Right atrium auricular region (tissue), 2 donors: ENCODE measurements at places on chromosomes 11 and 22. TPM values are rescaled to one million over a fixed set of nuclear protein-coding genes. Genes with fewer than 3 reads are reported as not detected.

DNA sequence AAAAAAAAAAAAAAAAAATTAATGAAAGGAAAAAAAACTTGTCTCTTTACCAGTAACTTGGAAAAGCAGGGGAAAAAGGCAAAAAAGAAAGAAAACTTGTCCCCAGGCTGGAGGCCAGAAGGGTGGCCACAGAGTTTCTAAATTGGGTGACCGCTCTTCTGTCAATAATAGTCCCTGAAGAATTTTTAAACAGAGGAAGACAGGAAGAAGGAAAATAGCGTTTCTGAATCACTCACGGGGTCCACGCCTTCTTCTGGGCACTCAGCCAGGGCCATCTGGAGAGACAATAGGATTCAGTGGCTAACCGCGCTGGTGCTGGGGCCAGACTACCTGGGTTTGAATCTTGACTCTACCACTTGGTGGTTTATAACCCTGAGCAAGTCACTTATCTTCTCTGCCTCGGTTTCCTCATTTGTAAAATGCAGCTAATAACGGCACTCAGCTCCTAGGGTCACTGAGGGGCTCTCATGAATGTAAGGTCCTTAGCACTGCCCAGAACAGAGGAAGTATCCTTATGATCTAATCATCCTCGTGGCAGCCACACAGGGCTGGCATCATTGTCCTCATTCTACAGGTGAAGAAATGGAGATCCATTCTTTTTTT lies 7.0 kb downstream of the C11orf86 start:
- peak; percentile 88 for DNase-seq
- peaks cover 19% of the 10 kb centered on the region for H3K4me1 ChIP-seq
- no peak overlapping the region for H3K4me3 ChIP-seq
- H3K36me3 ChIP-seq = no peaks in the 10 kb centered on the region
- H3K27ac ChIP-seq = no peak overlapping the region

GRCh38 chr11:38130976-38131375 lies 1532.9 kb upstream of the RAG2 start:
- H3K27ac ChIP-seq = no peak overlapping the region
- no peaks in the 10 kb centered on the region for H3K36me3 ChIP-seq
- DNase-seq = no peak
- no peak overlapping the region for H3K4me3 ChIP-seq
- H3K27me3 ChIP-seq = no peaks in the 10 kb centered on the region
- H3K4me1 ChIP-seq = no peaks in the 10 kb centered on the region

- no peaks in the 10 kb centered on the region for H3K27me3 ChIP-seq
- H3K4me3 ChIP-seq = no peak overlapping the region
- H3K4me1 ChIP-seq = peaks cover 97% of the 10 kb centered on the region
Measured at GRCh38 chr11:12219757-12220156, 109.4 kb downstream of the MICAL2 start.

Gene FSHB
- total RNA-seq = not detected

Gene LARGE2
- 0.51 TPM for total RNA-seq

DNA sequence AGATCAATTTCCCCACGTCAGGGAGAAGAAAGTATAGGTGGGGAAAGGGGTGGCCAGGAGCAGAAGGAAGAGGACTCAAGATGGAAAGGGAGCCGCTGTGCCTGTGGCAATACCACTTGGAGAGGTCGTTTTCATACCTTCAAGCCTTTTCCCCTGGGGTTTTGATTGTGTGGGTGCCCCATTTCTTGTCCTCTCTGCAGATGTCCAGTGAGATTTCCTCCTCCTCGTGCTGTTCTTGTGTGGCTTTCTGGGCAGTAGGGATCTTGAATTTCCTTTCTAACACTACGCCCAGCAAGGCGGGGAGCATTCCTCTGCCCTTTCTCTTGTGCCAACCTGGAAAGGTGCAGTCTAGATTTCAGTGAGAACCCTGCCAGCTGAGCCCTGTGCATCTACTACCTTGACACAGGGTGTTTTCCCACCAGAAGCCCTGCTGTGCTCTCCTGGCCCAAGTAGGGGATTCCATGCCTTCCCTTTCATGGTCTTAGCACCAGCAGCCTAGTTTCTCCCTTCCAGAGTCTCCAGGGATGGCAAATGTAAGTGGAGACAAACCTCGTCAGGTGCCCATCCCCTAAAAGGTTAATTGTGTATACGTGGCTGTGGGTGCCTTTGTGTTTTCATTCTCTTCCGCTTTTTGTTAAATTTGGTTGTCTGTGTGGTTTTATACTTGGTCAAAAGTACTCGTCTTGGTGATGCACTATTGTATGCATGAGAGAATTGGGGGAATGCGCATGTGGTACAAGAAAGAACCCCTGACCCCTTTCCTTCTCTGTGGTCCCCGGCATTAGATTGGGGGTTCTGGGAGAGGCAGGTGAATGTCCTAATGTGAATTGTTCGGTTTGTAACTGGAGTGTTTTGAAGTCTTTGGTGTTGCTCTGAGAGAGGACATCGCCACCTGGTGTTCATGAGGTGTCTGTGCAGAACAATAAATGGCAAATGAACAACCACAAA lies 71.4 kb upstream of the MPEG1 start:
- H3K27ac ChIP-seq = no peak overlapping the region
- no peaks in the 10 kb centered on the region for H3K27me3 ChIP-seq
- H3K36me3 ChIP-seq = no peaks in the 10 kb centered on the region

DNA sequence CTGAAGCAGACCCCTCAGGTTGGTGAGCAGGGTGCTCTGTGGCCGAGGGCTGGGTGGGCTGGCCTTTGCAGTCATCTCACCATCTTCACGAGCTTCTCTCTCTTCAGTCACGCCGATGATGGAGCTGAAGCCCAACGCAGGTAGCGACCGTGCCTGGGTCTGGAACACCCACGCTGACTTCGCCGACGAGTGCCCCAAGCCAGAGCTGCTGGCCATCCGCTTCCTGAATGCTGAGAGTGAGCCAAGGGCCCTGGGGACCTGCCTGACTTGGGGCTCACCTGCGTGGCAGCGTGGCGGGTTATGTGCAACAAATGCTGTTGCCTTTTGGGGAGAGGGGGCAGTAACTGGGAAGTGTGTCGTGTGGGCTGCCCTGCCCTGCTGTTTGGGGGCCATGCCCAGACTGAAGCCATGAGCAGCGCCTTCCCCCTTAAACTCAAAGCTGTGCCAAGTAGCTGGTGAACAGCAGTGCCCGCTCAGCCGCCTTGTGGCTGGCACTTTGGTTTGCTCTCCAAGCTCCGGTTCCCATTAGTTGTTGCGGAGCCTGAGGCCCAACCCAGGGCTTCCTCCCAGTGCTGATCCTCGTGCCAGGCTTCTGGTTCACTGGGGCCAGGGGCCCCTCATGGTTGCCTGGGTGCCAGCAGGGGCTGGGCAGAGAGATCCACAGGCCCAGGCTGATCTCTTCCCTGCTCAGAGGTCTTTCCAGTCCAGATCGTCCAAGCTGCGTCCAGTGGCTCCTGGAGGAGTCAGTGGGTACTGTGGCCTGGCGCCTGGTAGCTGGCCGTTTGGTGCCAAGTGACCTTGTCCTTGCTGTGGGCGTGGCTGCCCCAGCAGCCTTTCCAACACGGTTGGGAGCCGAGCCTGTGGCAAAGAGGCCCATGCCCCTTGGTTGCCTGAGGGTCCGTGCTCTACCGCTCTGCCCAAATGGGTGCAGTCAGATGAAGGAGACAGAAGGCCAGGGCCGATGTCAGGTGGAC lies 6.1 kb upstream of the ZDHHC8 start:
- H3K27me3 ChIP-seq = no peaks in the 10 kb centered on the region
- no peaks in the 10 kb centered on the region for H3K4me1 ChIP-seq
- peaks cover 29% of the 10 kb centered on the region for H3K36me3 ChIP-seq
- DNase-seq = no peak

DNA sequence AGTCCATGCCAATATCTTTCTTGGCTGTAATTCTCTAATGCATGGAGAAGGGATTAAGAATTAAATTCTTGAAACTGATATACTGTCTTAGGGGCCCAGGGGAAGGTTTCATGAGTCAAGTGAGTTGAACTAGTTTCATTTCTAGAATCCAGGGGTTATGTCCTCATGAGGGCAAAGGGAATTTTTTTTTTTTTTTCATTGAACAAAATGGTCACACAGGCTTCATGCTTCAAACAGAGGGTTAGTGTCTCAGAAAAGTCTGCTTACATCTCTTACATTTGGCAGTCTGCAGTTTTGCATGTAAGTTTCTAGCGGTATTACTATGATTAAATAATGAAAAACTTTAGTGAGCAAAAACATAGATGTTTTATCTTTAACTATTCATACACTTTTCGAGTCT lies 32.9 kb downstream of the PPME1 start:
- DNase-seq = no peak
- no peaks in the 10 kb centered on the region for H3K27me3 ChIP-seq
- H3K36me3 ChIP-seq = peaks cover 6% of the 10 kb centered on the region

Gene SYTL2
- total RNA-seq = 5.0 TPM

Gene SMC1B
- not detected for total RNA-seq

GRCh38 chr22:30792456-30792855 lies 97.8 kb downstream of the OSBP2 start:
- H3K36me3 ChIP-seq = no peaks in the 10 kb centered on the region
- H3K27ac ChIP-seq = no peak overlapping the region
- H3K4me1 ChIP-seq = no peaks in the 10 kb centered on the region
- H3K27me3 ChIP-seq = no peaks in the 10 kb centered on the region

DNA sequence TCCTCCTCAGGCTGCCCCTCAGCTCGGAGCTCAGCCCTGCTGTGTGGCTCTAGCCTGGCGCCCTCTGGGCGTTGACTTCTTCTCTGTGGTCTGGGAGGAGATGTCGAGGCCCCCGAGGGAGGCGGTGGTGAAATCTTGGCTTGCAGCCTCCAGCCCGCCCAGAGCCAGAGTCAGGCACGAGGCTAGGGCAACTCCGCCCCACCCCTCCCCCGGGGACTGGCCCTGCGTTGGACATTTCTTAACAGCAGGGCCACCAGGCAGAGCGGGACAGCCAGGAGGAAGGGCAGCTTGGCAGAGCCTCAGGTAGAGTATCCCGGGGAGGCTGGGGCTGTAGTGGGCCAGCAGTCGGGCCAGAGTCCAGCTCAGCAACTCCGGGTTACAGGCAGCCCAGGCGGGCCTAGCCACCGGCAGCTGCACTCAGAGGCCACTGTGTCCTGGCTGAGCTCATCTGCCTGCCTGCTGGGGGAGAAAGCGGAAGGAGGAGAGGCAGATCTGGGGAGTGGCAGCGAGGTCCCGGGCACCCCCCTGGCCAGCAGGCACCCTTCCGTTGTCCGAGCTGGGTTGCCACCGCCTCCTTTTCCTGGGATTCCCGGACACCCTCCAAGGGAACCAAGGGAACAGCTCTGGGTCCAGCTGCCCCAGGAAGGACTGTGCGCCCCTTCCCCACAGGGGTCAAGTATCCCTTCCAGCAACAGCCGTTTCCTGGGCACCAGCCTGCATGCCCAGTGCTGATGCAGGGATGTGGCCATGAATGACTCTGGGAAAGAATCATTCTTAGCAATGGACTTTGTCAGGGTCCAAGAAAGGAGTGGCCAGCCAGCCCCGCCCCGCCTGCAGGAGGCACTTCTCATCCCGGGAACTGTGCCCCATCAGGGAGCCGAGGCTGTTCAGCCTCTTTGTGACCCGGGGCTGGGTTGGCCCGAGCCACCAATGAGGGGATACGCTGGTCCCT lies at the start of gene ALDH3B1:
TSS of gene ALDH3B1 (plus strand) at position 238 of the 952 bp plus-strand sequence. CDS start 4,971 bp downstream, outside the sequence.
- no peaks in the 10 kb centered on the region for H3K27me3 ChIP-seq
- H3K4me1 ChIP-seq = no peaks in the 10 kb centered on the region
- peak within 1 kb of the TSS; percentile 16 for H3K4me3 ChIP-seq
- peak; percentile 95 for DNase-seq

DNA sequence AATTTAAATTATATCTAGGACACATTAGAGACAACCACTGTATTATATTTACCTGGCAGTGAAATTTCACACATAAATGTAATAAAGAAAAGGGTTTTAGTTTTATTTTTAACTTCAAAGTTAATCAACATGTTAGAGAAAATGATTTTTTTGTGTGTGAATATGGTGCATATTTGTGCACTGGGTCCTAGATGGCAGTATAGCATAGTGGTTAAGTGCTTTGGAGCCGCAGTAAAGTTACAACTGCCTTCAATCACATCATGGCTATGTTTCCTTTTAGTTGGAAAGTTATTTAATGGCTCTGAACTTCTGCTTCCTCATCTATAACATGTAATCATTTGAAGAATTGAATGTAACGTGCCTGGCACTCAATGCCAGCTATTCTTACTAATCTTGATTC lies 108.9 kb upstream of the DDI1 start:
- no peak for DNase-seq
- H3K4me3 ChIP-seq = no peak overlapping the region
- H3K27ac ChIP-seq = no peak overlapping the region

Gene PDE3B
- total RNA-seq = 13.9 TPM

Gene MUC5B
- not detected for total RNA-seq

- H3K4me1 ChIP-seq = no peaks in the 10 kb centered on the region
- no peaks in the 10 kb centered on the region for H3K36me3 ChIP-seq
- H3K4me3 ChIP-seq = no peak overlapping the region
- DNase-seq = no peak
Measured at GRCh38 chr22:50640857-50641647, 13.1 kb upstream of the ARSA start.

Gene LRRC74B
- not detected for total RNA-seq

Gene SSH3
- 14.7 TPM for total RNA-seq

GRCh38 chr11:47532597-47533213 lies 20.2 kb downstream of the CELF1 start:
- no peak overlapping the region for H3K4me3 ChIP-seq
- no peaks in the 10 kb centered on the region for H3K36me3 ChIP-seq
- H3K4me1 ChIP-seq = peaks cover 58% of the 10 kb centered on the region
- peak overlapping the region; percentile 47 for H3K27ac ChIP-seq

Gene AQP11
- total RNA-seq = 1.7 TPM

- H3K36me3 ChIP-seq = no peaks in the 10 kb centered on the region
- peaks cover 22% of the 10 kb centered on the region for H3K4me1 ChIP-seq
- H3K4me3 ChIP-seq = no peak overlapping the region
- H3K27ac ChIP-seq = no peak overlapping the region
Measured at GRCh38 chr11:68878022-68878421, 25.6 kb downstream of the MRPL21 start.

- H3K4me3 ChIP-seq = no peak overlapping the region
- H3K36me3 ChIP-seq = no peaks in the 10 kb centered on the region
- no peaks in the 10 kb centered on the region for H3K27me3 ChIP-seq
- no peaks in the 10 kb centered on the region for H3K4me1 ChIP-seq
- H3K27ac ChIP-seq = no peak overlapping the region
Measured at GRCh38 chr11:126140201-126140925, 71.1 kb downstream of the RPUSD4 start.

DNA sequence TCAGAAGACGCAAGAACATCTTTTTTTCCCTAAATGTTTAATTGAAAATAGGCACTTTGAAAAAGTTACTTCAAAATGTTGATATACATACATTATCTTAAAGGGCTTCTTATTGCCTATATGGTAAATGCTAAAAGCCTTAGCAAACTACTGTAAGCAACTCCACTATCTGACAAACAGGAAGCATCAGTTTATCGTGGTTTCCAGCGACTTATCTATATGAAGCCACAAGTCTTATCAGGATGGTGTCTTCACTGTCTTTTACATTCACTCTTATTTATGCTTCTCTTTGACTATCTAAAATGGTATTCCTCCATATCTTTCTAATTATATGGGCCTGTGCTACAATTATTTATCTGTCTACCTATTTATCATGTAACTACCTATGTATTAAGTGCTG lies 2091.9 kb downstream of the LRRC4C start:
- H3K4me3 ChIP-seq = no peak overlapping the region
- no peaks in the 10 kb centered on the region for H3K4me1 ChIP-seq
- H3K27me3 ChIP-seq = no peaks in the 10 kb centered on the region

DNA sequence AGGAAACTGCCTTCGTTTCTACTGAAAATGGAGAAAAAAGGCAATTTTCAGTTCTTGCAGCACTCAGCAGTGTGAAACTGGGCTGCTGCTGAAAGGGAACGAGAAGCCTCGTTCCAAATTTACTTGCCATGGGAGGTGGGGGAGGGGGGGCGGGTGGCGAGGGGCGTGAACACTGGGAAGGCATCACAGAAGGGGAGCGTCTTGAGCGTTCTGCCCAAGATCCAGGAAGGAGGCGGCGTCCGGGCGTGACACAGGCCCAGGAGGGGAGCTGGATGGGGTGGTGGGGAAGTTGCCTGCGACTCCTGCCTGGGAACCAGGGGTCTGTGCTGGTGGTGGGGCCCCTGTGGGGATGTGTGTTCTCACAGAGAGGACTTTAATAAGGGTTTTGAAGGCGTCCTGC lies 213.5 kb downstream of the CTTN start:
- H3K27me3 ChIP-seq = no peaks in the 10 kb centered on the region
- H3K27ac ChIP-seq = no peak overlapping the region
- no peaks in the 10 kb centered on the region for H3K36me3 ChIP-seq
- no peak for DNase-seq
